GM10248 (cell line): ENCODE measurements at places on chromosomes 5 and 9.

- DNase-seq, result no peak
These were observed 93.5 kb downstream of the HRH2 start for GRCh38 chr5:175751369-175751768.

DNA sequence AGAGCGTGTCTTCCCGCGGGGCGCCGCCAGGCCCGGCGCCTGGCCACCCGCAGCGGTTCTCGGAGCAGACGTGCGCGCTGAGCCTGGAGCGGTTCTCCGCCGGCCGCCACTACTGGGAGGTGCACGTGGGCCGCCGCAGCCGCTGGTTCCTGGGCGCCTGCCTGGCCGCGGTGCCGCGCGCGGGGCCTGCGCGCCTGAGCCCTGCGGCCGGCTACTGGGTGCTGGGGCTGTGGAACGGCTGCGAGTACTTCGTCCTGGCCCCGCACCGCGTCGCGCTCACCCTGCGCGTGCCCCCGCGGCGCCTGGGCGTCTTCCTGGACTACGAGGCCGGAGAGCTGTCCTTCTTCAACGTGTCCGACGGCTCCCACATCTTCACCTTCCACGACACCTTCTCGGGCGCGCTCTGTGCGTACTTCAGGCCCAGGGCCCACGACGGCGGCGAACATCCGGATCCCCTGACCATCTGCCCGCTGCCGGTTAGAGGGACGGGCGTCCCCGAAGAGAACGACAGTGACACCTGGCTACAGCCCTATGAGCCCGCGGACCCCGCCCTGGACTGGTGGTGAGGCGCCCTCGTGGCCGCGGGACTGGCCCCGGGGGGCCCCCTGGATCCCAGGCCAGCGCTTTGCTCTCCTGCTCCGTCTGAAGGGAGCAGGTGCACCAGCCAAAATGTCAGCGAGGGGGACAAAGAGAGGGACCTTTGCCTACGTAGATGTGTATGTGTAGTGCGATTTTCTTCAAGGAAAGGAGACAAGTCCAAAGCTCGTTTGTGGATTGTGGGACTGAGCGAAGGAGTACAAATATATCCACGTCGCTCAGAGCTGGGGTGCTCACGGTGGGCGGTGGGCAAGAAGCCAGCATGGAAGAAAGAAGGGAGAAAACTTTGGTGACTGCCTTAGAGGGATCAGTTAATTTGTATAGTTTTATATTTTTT lies 19.5 kb downstream of the BTNL9 start:
- DNase-seq, result no peak

- DNase-seq, result no peak
These were observed 24.1 kb downstream of the HK3 start for GRCh38 chr5:176875014-176875550.

GRCh38 chr5:42074353-42074752 lies 149.3 kb downstream of the FBXO4 start:
- no peak for DNase-seq

DNA sequence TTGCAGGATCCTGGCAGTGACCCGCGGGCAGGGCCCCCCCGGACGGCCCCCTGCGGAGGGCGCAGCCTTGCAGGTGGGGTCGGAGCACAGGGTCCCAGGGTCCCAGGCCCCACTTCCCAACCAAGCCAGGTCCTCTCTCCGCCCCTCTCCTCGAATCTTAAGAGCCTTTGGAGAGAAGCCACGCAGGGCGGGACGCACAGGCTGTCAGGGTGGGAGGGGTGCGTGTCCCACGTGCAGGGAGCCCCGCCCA lies 18.4 kb upstream of the EGFL7 start:
- DNase-seq, result no peak

DNA sequence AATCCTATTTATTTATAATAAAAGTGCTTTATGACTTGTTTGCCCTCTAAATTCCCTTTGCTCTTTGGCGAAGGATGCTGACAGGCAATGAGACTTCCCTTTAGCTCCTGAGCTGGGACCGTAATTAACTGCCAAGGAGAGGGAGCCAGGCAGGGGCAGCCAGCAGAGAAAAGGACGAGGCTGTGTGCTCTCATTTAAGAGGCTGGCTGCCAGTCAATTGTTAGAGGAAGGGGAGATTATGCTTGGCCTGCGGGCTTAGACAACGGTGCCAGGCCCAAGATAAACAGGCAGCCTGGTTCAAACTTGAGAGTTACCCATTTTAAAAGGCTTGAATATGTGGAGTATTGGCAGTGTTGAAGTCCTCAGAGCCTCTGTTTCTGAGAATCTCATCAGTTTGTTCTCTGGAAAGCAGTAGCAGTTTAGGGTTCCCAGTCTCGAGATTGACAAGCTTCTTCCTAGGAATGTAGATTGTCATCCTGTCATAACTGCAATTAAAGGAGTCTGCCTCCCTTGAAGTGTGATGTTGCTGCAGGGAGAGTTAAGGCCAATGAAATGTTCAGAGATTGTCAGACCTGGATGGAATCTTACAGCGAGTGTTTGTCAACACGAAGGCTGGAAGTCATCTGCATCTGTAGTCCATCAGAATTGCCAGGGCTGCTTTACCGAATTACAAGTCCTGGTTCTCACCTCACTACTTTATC lies 113.2 kb downstream of the JAKMIP2 start:
- DNase-seq, result no peak

- DNase-seq, result no peak
These were observed 14.8 kb upstream of the TMC1 start for GRCh38 chr9:72506615-72507014.

- DNase-seq, result peak; percentile 51
These were observed 30.2 kb downstream of the MLANA start for GRCh38 chr9:5920860-5921328.

DNA sequence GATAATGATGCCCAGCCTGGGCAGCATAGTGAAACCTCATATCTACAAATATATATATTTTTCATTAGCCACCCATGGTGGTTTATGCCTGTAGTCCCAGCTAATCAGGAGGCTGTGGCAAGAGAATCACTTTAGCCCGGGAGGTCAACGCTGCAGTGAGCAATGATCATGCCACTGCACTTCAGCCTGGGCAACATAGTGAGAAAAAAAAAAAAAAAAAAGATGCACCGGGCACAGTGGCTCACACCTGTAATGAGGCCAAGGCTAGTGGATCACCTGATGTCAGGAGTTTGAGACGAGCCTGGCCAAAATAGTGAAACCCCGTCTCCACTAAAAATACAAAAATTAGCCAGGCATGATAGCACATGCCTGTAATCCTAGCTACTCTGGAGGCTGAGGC lies 50.2 kb upstream of the ADRA1B start:
- DNase-seq, result no peak

DNA sequence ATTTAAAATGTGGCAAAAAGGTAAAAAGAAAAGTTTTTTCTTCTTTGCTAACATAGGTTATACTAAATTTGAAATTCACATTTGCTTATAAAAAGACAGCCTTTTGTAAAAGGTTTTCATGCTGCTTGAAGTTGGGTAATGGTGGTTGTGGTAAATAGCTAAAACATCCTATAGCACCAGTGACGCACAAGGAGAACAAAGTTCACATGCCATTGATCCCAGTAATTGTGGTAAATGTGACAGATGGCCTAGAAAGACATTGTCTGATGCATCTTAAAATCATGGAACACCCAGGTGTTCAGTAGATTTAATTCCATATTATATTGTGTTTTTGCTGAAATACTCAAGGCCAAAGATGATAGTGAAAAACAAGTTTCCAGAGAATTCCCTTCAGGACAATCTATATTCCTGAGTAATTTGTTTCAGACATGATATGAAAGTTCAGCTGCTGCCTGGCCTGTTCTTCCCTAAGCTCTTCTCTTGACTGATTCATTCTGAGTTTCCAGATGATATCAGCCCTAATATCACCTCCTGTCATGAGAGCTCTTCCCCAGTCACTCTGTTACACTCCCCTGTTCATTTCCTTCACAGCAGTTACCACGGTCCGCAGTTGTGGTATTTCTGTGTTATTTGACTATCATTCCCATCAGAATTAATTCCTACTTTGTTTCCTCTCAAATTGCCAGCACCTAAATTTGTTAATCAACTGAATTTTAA lies 4.6 kb upstream of the FBXL17 start:
- no peak for DNase-seq

DNA sequence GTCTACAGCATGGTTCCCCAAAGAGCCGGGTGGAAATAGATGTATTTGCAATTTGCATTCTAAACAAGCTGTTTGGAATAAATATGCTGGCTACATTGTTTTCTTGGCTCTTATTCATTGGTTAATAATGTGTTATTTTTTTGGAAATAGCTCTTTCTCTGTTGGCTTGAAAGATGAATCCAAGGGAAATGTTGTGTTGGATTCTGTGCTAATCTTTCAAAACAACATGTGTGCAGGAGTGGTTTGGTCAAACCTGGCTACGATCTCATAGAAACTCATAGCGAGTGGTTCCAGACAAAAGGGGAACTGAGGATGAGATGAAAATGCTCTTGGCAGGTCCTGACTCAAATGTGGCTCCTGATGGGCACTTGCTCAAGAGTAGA lies 63.7 kb upstream of the CXCL14 start:
- DNase-seq, result no peak

DNA sequence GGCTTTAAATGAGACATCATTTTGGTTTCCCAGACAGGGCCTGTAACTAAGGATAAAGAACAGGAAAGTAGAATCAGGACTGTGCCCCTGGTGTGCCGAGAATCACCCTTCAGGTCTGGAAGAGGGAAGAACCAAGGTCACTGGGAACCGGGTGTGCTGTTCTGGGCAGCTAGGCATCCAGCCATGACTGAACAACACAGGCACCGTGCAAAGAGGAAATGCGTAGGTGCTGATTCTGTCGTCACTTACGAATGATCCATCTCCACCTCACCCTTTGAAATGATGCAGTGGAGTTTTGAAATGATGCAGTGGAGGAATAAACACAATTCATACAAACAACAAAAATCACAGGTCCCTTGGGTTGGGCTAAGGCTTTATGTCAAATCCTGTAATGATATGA lies 64.4 kb downstream of the MAP1B start:
- peak; percentile 30 for DNase-seq

DNA sequence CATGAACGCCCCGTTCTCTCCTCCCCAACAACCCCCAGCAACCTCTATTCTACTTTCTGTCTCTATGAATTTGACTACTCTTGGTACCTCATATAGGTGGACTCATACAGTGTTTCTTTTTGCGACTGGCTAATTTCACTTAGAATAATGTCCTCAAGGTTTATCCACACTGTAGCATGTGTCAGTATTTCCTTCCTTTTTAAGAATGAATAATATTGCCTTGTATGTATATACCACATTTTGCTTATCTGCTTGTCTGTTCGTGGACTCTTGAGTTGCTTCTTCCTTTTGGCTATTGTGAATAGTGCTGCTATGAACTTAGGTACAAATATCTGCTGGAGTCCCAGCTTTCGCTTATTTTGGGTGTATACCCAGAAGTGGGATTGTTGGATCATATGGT lies 42.7 kb downstream of the IQGAP2 start:
- DNase-seq, result no peak

GRCh38 chr9:104950838-104951237 lies 22.9 kb upstream of the ABCA1 start:
- no peak for DNase-seq

DNA sequence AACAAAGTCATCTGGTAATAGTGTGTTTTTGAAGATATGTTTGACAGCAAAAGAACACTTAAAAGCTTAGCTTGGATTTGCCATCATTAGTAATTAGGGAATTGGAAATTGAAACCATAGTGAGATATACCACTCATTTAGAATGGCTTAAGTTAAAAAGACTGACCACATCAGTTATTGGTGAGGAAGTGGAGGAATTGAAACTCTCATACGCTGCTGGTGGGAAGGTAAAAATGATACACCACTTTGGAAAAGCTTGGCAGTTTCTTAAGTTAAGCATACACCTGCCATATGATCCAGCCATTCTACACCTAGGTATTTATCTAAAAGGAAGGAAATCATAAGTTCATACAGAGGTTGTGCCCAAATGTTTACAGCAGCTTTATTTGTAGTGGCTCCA lies 213.2 kb downstream of the TRIO start:
- DNase-seq, result no peak

- DNase-seq, result no peak
These were observed 468.1 kb downstream of the SPATA31D1 start for GRCh38 chr9:82456642-82457041.

DNA sequence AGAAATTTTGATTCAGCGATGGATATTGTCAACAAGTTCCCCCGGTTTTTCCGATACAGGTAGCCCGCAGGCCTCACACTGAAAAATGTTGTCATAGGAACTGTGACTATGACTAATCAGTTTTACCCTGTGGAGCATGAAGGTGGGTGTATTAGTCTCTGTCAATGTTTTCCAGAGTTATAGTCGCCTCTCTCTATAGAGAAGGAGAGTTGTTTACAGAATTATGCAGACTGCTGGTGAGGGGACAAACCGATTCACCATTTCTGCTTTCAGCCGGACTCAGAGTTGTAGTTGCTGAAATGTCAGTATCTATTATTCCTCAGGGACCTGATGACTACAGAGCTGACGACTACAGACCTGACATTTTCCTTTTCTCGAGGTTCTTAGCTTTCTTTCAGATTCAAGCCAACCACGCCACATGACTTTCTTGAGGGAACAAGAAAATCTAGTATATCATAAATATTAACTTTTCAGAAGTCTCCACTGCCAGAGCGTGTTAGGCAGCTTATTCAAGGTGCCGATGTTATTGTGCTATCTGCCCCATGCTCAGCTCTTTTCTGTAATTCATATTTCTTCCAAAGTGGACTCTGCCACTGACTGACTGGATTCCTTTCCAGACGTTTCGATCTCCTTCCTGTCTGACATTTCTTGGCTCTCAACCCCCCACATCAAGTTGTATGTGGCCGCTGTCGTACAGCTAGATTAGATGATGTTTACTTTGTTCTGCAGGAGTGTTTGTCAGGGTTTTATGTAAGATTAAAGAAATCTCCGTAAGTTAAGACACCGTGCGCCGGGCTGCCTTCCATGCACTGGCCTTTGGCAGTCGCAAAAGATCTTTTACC lies 178.1 kb downstream of the FGF1 start:
- no peak for DNase-seq

DNA sequence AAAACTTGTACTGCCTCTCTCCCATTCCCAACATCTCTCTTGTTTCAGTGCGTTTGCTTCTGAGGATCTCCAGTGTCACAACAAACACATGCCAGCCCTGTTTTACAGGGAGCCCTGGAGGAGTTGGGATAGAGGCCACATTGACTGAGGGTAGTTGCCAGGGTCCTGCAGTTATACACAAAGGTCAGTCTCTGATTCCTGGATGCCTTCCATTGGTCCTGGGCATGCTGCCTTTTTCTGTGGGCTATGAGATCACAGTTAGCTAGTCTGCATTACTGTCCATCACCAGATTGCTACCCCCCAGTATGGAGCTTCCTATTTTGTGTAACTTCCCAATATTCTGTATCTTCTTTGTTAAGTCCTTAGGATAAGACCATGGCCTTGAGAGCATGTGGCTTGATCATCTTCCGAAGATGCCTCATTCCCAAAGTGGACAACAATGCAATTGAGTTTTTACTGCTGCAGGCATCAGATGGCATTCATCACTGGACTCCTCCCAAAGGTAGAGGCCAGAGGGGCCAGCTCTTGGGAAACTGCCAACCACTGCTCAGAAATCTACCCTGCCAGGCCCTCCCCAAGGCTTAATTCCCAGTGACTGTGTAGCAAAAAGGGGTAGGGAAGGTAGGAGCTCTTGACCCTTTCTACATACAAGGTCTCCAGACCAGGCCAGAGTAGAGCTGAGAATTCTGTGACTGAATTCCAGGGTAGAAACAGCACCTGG lies 9.5 kb downstream of the NUDT2 start:
- DNase-seq, result no peak

- DNase-seq, result no peak
These were observed 9.1 kb downstream of the ANKDD1B start for GRCh38 chr5:75620184-75620959.
